Osteocyte (in vitro differentiated cells): ENCODE measurements at places on chromosomes 7 and 10. TPM values are rescaled to one million over a fixed set of nuclear protein-coding genes. Genes with fewer than 3 reads are reported as not detected.

SOSTDC1 gene
- total RNA-seq: not detected in 2 replicates

SH2B2 gene
- 8.3 and 8.9 TPM in 2 replicates for total RNA-seq

GRCh38 chr10:36441557-36441956 is 683.8 kb upstream of the ANKRD30A start:
- no peak overlapping the region for H3K4me3 ChIP-seq
- no peaks in the 10 kb centered on the region for H3K36me3 ChIP-seq
- no peak overlapping the region for H3K27ac ChIP-seq
- peaks cover 8% of the 10 kb centered on the region for H3K4me1 ChIP-seq
- no peaks in the 10 kb centered on the region for H3K27me3 ChIP-seq

CACNA2D1 gene
- 24.3 and 25.2 TPM in 2 replicates for total RNA-seq
